ENCODE measurements at places on chromosomes 3 and 15. TPM values are rescaled to one million over a fixed set of nuclear protein-coding genes. Genes with fewer than 3 reads are reported as not detected.

Gene CCR8
- total RNA-seq = not detected

Gene FOXL2NB
- not detected for total RNA-seq

Gene CD200R1
- 3.2 TPM for total RNA-seq

Gene ARGFX
- not detected for total RNA-seq

Gene FES
- 44.8 TPM for total RNA-seq

Gene GALNT15
- total RNA-seq = 54.4 TPM

Gene GABRB3
- 4.5 TPM for total RNA-seq

Gene CRABP1
- 28.8 TPM for total RNA-seq

Gene RTF1
- total RNA-seq = 35.4 TPM

Gene GPR62
- total RNA-seq = 0.13 TPM

Gene MAP4
- 442 TPM for total RNA-seq

Gene NR2F2
- 242 TPM for total RNA-seq

Gene COL6A5
- not detected for total RNA-seq

Gene LRRC31
- not detected for total RNA-seq

Gene SCAANT1
- total RNA-seq = not detected

Gene TNNC1
- total RNA-seq = 205 TPM

Gene NOX5
- total RNA-seq = 0.45 TPM

Gene GOLGA8J
- 0.89 TPM for total RNA-seq

Gene AQP9
- total RNA-seq = 9.3 TPM

Gene ANKRD34C
- 0.13 TPM for total RNA-seq

Gene TRIM42
- total RNA-seq = not detected

Gene ZIC4
- total RNA-seq = 0.62 TPM

Gene CAND2
- total RNA-seq = 16.8 TPM

Gene SLC35G2
- total RNA-seq = 8.0 TPM

Gene RBPMS2
- 14.2 TPM for total RNA-seq

Gene SUCNR1
- 2.5 TPM for total RNA-seq

Gene NEK10
- total RNA-seq = 1.9 TPM

Gene EOGT
- total RNA-seq = 37.4 TPM

Gene CPN2
- not detected for total RNA-seq

Gene ERC2
- 1.7 TPM for total RNA-seq

Gene LPP
- total RNA-seq = 231 TPM

Gene TTC21A
- 13.4 TPM for total RNA-seq

Gene WNT5A
- 4.7 TPM for total RNA-seq

Gene TGM5
- not detected for total RNA-seq

Gene PCOLCE2
- total RNA-seq = 22.6 TPM

Gene DPH6
- 21.0 TPM for total RNA-seq

Gene SYNPR
- total RNA-seq = not detected

Gene ZNF502
- 8.0 TPM for total RNA-seq

Gene IL20RB
- 15.2 TPM for total RNA-seq

Gene PPP2R3A
- total RNA-seq = 15.2 TPM

Gene NPAP1
- not detected for total RNA-seq

Gene NEIL1
- total RNA-seq = 51.6 TPM

Gene FMN1
- total RNA-seq = 10.0 TPM

Gene GOLGA6L1
- not detected for total RNA-seq

Gene EFHB
- total RNA-seq = 8.4 TPM

Gene PRSS50
- 0.13 TPM for total RNA-seq

Gene ZNF662
- 19.0 TPM for total RNA-seq
